ENCODE measurements at places on chromosomes 4 and X.

DNA sequence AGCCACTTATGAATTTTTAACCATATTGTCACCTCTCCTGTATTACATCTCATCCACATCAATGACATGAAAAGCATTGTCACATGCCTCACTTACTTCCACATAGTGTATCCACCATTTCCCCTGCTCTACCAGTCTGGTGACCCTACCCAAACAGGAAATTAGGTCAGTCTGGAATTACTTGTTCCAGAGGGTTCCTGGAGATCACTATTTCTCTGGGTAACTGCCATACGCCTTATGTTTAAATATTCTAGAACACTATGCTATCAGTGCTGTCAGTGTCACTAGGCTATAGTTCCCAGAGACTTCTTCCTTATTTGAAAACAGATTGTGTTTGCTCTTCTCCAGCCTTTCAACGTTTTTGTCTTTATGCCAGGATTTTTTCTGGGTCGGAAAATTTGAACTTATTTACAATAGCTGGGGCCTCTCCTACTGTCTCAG, 15.0 kb downstream of the SRPX2 start:
- DNase-seq, result no peak

DNA sequence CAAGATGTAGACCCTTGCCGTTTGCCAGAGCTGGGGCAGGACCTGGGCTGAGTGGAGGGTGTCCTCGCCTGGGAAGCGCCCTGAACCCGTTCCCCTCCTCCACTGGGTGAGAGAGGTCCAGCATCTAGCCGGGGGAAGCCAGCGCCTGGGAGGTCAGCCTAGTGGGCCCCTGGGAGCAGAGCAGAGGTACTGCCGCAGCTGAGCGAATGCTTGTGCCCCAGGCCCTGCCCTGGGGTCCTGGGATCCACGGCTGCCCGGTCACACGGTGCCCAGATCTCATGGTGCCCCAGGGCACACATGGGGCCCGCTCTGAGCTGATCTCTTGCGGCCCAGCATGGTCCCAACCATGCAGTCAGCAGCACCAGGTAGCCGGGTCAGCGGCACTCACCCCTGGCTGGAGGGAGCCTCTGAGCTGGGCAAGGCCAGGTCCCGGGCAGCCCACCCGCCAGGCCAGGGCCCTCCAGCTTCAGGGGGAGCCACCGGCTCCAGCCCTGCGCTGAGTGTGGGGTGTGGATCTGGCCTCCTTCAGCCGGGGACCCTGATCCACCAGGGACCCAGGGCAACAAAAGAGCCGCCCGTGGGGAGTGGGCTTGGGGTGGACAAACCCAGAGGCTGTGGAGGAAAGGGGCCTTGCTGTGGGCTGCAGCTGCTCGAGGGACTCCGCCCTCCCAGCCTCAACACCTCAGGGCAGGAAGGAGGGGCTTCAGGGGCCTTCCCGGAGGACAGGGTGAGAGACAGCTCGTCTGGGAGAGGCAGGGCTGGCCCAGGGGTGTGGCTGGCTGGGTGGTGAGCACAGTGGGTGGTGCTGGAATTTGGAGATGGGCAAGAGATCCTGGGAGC, 4.1 kb upstream of the CPLX1 start:
- no peak for DNase-seq

GRCh38 chrX:9657590-9658256, 107.9 kb downstream of the GPR143 start:
- no peak for DNase-seq

DNA sequence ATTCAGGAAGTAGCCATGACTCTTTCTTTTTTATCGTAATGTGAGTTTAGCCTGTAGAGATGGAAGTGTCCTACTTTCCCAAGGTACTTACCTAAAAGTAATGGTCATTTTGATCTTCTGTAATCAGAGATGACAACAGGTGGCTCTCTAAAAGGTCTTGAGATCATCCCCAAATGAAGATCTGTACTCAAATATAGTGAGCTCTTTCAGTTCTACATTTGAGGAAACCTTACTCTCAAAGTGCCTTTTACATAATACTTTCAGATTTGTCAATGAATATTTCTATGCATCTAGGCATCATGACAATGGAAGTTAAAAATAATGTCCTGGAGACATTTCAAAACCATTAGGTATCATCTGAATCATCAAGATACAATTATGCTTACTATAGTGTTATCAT, 17.2 kb upstream of the MND1 start:
- no peak for DNase-seq

DNA sequence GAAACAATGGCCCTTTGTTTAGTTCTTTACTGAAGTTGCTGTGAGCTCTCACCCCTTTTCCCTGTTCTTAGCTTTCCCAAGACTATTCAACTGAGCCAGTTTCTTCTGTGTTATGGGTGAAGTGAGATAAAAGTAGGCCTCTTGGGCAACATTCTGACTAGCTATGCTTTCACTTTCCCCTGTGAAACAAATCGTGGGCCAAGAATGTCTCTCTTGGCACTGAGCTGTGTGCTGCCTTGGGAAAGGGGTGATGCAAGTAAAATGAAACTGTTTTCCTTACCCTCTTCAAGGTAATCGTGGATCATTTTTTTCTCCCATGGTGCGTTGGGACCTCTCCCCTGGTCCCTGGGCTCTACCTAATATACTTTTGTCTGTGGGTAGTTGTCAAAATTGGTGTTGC, 653.9 kb upstream of the MAGEB2 start:
- no peak for DNase-seq

GRCh38 chr4:82524570-82525152, 37.1 kb downstream of the TMEM150C start:
- DNase-seq, result no peak

- no peak for DNase-seq
These were observed 48.5 kb downstream of the MRPL1 start for GRCh38 chr4:77911091-77911490.

DNA sequence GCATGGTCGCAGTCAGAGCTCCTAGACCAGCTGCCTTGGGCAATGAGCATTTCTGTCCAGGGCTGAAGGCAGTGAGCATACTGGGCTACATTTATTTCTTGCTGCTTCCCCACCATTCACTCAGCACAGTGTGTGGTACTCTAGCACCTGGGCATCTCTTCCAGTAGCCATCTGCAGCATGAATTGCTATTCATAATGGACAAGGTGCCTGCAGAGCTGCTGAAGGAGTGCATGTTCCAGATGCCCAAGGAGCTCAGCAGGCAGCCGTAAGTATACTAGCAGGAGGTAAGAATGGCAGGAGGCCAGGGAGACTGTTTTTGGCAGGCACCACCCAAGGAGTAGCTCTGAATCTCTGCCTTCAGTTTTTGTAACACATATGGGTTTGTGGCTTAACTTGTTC, 110.4 kb upstream of the RXFP1 start:
- DNase-seq, result no peak

- DNase-seq, result no peak
These were observed 100.3 kb downstream of the SORBS2 start for GRCh38 chr4:185711726-185712125.

DNA sequence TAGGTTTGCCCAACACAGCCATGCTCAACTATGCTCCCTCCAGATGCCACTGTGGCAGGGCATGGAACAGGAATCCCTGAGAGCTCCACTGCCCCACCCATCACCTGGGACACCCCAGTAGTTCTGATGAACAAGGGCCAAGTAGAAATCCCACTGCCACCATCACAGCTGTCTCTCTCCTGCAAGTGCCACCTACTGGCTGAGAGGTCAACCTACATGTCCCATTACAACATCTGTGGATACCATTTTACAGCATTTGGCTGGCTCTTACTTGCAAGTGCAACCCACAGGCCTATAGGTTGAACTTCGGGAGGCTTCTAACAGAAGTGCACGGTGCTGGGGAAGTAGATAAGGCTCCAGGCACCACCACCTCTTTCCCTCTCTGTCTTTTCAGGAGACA, 142.5 kb downstream of the CXXC4 start:
- no peak for DNase-seq

GRCh38 chr4:15361529-15361928, 66.3 kb upstream of the C1QTNF7 start:
- no peak for DNase-seq

- no peak for DNase-seq
These were observed 197.3 kb downstream of the CFAP299 start for GRCh38 chr4:80532674-80533333.

DNA sequence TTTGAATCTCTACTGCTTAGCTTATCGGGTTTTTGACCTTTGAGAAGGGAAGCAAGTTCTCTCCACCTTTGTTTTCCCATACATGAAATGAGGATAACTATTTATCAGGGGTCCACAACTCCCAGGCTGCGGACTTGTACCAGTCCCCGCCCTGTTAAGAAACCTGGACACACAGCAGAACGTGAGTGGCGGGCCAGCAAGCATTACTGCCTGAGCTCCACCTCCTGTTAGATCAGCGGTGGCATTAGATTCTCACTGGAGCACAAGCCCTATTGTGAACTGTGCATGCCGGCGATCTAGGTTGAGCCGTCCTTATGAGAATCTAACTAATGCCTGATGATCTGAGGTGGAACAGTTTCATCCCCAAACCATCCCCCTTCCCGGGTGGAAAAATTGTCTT, 579.5 kb downstream of the GALNTL6 start:
- no peak for DNase-seq

- no peak for DNase-seq
These were observed 5.3 kb downstream of the SLAIN2 start for GRCh38 chr4:48346594-48346993.
